ENCODE measurements at places on chromosomes 1 and 21.

- no peak for DNase-seq
Measured at GRCh38 chr1:224407571-224408293, 26.9 kb downstream of the WDR26 start.

GRCh38 chr1:42315500-42315899, 19.5 kb downstream of the FOXJ3 start:
- no peak for DNase-seq

- no peak for DNase-seq
Measured at GRCh38 chr1:231374394-231374793, 36.3 kb downstream of the SPRTN start.

DNA sequence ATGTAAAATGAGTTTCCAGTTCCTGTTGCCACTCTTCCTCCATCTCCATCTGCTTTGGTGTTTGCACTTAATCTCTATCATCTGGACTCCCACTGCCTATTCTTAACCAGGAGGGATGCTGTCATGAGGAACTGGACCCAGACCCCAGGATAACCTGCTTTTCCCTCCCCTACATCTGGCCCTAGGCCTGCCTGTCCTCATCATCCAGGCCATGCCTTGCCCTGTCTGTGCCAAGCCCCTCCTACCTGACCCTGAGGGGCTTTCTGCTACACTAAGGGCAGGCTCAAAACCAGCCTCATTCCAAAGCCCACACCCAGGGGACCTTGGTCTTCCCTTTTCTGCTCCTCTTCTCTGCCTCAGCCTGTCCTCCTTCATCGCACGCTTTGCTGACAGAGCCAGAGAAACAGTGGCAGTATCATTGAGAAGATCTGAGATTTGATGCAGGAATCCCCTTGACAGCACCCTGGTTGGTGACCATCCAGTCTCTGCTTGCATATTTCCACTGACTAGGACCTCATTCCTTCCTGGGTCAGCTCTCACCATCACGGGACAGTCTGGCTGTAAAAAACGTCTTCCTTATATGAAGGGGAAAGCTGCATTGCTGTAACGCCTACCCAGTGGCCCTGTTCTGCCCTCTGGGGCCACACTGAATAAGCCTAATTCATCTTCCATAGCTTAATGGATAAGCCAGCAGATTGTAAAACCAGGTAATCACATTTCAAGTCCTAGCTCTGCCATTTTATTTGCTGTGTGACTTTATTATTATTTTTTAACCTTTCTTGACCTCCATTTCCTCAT, 38.8 kb downstream of the PLXNA2 start:
- no peak for DNase-seq

GRCh38 chr1:219883400-219884332, 44.7 kb downstream of the SLC30A10 start:
- DNase-seq, result no peak

DNA sequence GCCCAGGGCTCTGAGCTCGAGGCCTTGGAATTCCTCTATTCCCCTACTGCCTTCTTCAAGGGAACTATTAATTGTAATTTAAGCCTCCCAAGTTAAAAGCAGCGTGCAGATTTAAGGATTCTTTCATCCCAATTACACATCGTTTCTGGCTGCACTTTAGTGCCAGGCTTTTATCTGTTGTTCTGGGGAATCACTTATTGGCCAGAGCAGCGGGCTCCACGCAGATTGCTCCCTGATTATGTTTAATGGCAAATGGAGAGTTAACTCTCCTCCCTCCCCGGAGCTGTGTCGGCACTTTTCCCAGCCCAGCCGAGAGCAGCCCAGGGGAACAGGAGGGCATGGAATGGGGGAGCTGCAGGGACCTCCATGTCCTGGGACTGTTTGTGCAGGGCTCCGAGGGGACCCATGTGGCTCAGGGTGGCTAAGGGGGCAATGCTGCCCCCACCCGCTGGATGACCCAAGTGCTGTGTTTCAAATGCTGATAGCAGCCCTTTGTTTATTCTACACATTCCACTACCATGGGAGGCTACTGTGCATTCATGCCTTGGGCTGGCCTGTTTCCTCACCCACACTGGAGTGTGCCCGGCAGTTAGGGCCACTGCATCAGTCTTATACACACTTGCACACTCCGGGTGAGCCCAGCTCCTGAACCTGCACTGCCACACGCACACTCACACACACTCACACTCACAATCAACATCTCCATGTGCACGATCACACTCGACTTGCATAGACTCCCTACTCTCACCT, 93.3 kb upstream of the POU3F1 start:
- no peak for DNase-seq

DNA sequence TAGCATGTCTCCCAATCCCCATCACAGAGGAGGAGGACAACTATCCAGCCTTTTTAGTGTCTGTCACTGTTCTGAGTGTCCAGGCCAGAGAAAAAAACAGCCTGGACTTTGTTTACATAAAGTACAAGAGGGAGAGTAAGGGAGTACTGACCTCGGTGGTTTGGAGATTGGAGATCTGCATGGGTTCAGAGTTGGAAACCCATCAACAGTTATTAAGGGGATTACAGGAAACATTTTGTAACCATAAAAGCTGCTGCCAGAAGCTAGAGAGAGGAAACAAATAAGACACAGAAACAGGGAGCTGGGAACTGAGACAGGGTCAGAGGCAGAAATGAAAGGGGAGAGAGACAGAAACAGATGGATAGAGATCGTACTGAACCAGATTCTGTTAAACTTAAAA, 131.5 kb upstream of the CTTNBP2NL start:
- DNase-seq, result no peak

GRCh38 chr21:43190544-43190943, 21.7 kb downstream of the CRYAA start:
- no peak for DNase-seq

- DNase-seq, result no peak
Measured at GRCh38 chr1:57839067-57839466, 415.2 kb upstream of the DAB1 start.

DNA sequence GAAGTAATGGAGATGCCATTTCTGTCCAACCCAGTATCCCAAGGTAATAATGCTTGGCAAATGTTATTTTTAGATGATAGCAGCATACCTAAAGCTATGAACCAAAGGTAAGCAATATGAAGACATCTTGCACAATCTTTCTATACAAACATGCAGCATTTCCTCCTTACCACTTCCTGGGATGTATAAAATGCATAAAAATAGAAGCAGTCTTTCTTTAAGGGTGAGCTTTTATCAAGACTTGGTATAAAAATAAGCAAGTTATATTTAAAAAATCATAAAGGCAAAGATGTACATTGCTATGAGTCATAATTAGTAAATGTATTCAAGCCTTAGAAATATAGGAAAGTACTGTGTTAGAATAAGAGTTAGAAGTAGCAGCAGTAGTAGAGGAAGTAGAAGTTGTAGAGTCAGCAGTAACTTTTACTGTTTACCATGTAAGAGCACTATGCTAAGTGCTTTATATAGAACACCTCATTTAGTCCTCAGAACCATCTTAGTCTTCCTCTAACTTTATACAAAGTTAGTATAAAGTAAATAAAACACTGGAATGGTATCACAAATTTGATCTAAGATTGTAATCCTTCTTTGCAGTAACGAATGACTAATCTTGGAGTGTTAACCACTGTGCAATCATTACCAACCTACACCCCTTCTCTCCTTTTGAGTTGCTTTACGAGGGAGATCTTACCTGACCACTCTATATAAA, 371.3 kb downstream of the VAV3 start:
- DNase-seq, result no peak

DNA sequence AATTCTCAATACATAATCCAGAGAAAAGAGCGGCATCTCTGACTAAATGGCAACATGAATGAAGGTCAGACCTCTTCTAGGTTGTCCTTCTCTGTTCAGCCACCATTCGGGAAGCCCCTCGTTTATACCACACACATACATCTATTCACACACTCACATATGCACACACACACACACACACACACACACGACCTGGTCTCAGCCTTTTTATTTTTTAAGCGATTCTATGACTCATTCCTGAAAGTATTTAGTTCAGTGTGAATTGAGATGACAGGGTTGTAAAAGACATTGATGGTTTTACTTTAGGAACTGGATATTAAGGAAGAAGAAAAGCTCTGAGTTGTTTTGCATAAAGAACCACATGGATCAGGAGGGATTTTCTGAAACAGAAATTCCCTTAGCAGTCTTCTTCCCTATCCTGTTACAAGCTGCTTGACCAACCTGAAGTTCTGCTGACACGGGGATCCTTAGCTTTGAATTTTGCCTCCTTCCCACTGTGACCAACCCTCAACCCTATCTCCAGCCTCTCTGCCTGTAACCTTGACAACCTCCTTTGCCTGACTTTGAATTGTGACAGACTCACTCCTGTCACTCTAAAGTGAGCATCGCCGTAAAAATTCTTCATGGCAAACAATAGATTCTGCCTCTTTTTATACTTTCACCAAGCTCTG, 383.1 kb upstream of the ESRRG start:
- DNase-seq, result no peak

- no peak for DNase-seq
Measured at GRCh38 chr1:6961289-6961688, 176.0 kb downstream of the CAMTA1 start.

GRCh38 chr1:226697151-226697928, 41.7 kb downstream of the ITPKB start:
- DNase-seq, result no peak

- DNase-seq, result no peak
Measured at GRCh38 chr1:173392895-173393658, 84.1 kb upstream of the PRDX6 start.

DNA sequence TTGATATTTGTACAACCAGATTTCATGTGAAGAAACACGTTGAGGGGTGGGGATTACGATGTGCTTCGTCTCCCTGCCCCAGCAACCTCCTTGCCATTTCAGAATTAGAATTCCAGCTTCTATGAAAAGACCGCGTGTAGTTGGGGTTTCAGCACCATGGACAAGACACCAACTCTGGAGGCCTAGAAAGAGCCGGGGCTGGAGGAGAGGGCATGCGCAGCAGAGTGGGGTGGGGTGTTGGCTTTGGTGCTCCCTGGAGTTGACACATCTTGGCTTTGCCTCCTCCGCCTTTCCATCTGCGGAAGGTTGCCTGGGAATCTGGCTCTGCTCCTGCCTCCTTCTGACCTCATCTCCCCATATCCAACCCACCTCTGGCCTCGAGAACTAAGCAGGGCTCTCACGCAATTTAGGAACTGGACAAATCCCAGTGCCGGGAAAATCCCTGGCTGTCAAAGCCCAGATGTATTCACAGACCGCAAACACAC, 11.8 kb downstream of the HTR6 start:
- no peak for DNase-seq

DNA sequence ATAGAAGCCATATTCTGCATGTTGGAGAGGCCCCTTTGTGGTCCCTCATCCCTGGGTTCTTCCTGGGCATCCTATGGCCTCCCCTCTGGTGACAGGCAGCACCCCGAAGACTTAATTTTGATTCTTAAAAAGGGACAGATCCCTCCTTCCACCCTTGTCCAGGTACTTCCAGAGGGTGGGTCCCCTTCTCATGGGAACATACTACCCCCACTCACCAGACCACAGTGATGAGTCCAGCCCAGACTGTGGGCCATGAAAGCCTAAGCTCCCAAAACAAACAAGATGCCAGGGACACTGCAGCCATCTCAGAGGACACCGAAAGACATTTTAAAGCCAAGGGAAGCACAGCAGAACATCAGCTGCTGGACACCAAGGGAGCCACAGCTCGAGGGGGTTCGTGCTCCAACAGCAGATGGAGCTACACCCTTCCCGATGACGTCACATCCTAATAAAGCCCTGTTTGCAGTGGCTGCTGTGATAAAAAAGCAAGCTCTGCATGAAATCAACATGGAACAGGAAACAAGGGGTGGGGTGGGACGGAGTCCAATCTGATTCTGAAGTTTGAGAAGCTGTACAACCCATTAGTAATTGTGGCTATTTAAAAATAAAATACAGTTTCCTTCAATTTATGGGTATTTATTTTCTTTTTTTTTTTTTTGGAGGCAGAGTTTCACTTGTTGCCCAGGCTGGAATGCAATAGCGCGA, 32.4 kb downstream of the GNB1 start:
- no peak for DNase-seq

DNA sequence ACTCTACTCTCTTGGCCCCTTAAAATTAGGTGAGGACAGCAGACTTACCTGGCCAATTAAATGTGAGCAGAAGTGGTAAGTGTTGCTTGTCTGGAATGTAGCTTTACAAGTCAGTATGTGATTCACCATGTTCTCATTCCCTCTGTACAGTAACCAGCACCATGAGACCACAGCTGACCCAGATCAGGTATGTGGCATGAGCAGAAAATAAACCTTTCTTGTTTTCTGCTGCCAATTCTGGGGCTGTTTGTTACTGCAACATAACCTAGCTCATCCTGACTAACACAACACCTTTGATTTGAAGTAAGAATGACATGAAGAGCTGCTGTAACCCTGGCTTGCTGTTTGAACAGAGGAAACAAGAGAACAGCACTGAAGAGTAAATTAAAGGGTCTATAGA, 24.9 kb downstream of the ITPKB start:
- DNase-seq, result no peak

DNA sequence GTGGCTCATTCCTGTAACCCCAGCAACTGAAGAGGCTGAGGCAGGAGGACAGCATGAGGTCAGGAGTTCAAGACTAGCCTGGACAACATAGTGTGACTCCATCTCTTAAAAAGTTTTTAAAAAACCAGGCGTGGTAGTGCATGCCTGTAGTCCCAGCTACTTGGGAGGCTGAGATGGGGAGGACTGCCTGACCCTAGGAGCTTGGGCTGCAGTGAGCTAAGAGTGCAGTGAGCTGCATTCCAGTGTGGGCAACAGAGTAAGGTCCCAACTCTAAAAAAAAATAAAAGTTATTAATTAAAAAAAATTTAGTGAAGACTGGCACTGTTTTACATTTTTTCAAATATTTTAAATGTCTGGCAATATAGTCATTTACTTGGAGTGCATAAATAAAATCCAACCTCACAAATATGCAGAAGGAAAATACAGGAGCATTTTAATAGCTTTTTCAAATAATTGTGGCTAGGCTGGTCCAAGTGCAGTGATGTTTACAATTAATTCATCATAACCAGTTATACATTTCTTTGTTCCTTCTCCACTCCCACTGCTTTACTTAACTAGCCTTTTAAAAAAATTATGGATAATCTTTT, 10.8 kb downstream of the ZBTB8OS start:
- DNase-seq, result no peak

All from stimulated activated CD8-positive, alpha-beta memory T cell treated with anti-CD3 and anti-CD28 coated beads, Interleukin-4, amount 100 ng/mL, for 1 hour (primary cell).